Skin of body (tissue), 3 donors: ENCODE measurements at places on chromosomes 16 and 17. TPM values are rescaled to one million over a fixed set of nuclear protein-coding genes. Genes with fewer than 3 reads are reported as not detected.

The CASKIN1 gene
- total RNA-seq, result 0.79 TPM

The CCL1 gene
- total RNA-seq, result not detected

The SYNGR3 gene
- total RNA-seq, result 0.69 TPM

The C16orf96 gene
- 0.30 TPM for total RNA-seq

The TAT gene
- total RNA-seq, result not detected

The ITGAX gene
- 3.3 TPM for total RNA-seq

The ADAM11 gene
- total RNA-seq, result 0.89 TPM

The XYLT1 gene
- total RNA-seq, result 14.7 TPM

The MVP gene
- total RNA-seq, result 24.9 TPM

The JUP gene
- 163 TPM for total RNA-seq

The KRTAP2-1 gene
- 3.4 TPM for total RNA-seq

The TEKT5 gene
- 0.59 TPM for total RNA-seq

The TMEM88 gene
- 3.6 TPM for total RNA-seq

The CCL7 gene
- not detected for total RNA-seq

The CHD9NB gene
- 3.6 TPM for total RNA-seq

The MRPL27 gene
- 42.3 TPM for total RNA-seq

The KIF19 gene
- total RNA-seq, result 0.39 TPM

The PLD6 gene
- 5.2 TPM for total RNA-seq

The FAM83G gene
- total RNA-seq, result 24.2 TPM

The DHX40 gene
- total RNA-seq, result 53.9 TPM

The COL1A1 gene
- 5,022 TPM for total RNA-seq

The RFWD3 gene
- 14.1 TPM for total RNA-seq

The SARM1 gene
- total RNA-seq, result 3.6 TPM
